ELF-1 (cell line): ENCODE measurements at places on chromosomes 3 and 15.

DNA sequence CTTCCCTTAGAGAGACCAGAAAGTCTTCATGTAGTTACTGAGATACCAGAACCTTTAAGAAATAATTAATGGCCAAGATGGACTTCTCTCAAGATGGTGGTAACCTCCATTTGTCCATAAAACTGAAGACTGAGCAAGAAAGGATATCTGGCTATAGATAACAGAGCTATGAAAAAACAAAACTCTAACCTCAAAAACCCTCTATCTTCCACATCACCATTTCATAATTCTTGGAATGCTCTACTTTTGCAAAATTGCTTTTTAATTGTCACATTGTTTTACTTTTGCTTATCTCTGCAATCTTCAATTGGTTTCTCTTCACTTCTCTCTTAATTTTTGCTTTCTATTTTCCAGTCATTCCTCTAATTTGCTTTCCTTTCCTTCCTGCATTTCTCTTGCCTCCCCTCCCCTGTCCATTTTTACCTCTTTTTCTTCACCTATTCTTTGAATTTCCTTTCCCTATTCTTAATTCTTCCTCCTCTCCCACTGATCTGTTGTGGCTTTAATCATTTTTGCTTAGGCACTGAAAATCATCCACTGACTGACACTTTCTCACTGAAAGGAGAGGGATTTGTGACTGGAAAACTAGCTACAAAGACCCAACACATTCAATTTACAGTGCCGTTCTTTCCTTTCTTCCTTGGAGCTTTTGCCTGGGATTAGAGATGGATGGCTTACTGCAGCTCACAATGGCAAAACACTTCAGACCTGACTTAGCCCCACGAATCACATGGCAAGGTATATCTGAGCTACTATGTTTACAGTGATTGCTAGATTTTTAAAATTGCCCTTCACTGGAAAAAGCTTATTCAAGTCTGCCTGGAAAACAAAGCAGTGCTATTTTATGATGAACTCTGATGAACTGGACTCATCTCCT is 242.8 kb downstream of the CHST2 start:
- no peak for DNase-seq

GRCh38 chr15:33874156-33874555 is 94.1 kb upstream of the CHRM5 start:
- no peak for DNase-seq

DNA sequence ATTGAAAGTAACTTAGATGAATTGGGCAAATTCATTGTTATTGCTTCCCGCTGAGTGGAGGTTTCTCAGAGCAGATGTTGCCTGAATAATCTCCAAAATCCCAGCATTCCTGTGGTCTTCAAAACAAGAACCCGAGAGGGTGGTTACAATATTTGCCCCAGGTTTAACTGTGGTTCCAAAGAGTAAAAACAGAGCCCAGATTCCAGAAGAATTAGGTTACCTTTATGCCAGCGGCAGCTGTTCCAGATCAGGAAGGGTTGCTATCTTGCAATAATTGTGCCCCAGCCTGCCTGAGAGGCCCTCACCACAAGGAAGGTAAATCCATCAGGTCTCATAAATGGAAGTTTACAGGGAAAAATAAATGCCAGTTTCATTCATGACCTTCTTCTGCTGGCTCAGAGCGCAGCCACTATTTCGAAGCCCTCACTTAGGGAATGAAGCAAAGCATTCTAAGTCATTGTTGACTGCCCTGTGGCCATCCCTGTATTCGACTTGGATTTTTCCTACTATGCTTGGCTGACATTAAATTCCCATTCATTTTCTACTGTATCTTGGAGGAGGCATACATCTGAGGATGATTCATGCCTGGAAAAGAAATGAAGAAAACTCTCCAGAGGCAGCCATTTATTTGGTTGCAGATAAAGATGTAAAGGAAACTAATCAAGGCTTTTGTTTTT is 54.6 kb downstream of the SSUH2 start:
- DNase-seq, result no peak

- DNase-seq, result no peak
These were observed 322.3 kb downstream of the PLCL2 start for GRCh38 chr3:17207019-17207418.
